ENCODE measurements at places on chromosomes 16 and 17.

DNA sequence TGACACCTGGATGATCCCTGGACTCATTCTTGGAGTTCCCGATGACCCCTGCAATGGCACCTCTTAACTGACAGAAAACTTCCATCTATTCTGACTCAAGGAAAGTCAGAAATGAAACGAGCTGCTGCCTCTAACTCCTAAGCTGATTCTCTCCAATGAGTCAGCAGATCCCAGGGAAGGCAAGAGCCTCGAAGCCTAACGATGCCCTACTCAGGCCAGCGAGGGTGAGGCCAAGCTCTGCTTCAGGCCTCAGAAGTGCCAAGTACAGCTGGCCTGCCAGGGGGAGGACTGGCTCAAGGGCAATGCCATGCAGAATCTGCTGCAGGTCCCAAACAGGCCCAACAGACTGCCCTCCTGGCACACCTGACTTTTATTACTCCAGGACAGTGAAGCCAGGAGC is 36.3 kb downstream of the PLXDC1 start:
- no peak for DNase-seq

GRCh38 chr17:39332092-39332491 is 69.3 kb downstream of the FBXL20 start:
- DNase-seq, result no peak

DNA sequence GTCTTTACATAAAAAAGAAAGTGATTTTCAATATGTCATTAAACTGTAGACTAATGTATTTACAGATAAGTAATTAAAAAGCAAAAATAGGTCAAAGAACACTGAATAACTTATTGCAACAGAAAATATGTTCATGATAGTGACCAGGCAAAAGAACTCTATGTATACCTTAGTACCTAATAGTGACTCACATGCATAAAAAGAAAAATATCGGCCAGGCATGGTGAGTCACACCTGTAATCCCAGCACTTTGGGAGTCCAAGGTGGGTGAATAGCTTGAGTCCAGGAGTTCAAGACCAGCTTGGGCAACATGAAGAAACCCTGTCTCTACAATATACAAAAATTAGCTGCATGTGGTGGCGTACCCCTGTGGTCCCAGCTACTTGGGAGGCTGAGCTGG is 33.0 kb upstream of the TOM1L1 start:
- DNase-seq, result no peak

GRCh38 chr17:1989135-1989534 is 36.0 kb downstream of the RTN4RL1 start:
- DNase-seq, result no peak

DNA sequence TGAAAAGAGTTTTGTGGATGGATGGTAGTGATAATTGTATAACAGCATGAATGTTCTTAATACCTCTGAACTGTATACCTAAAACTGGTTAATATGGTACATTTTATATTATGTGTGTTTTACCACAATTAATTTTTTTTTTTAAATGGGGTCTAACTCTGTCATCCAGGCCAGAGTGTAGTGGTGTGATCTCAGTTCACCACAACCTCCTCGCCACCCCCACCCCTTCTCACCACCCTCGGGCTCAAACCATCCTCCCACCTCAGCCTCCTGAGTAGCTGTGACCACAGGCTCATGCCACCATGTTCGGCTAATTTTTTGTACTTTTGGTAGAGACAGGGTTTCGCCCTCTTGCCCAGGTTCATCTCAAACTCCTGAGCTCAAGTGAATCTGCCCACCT is 123.2 kb downstream of the CDRT15L2 start:
- no peak for DNase-seq

- no peak for DNase-seq
These were observed 511.7 kb downstream of the CDH13 start for GRCh38 chr16:83138512-83138911.

- peak; percentile 56 for DNase-seq
These were observed 30.6 kb upstream of the ETV4 start for GRCh38 chr17:43576563-43577229.

DNA sequence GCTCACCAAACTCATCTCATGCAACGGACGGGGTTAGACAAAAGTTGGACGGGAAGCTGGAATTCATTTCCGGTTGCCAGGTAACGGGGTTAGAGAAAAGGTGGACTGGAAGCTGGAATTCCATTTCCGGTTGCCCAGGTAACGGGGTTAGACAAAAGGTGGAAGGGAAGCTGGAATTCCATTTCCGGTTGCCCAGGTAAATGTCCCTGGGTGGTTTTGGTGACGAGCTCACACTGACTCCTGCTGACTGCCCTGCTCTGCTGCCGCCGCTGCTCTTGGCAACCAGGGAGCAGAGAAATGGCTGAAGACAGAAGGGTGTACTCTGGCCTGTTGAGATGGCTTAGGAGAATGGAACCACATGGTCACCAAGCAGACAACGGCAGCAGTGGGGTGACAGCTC is 170.3 kb upstream of the RPH3AL start:
- DNase-seq, result no peak

GRCh38 chr17:57363998-57364643 is 107.8 kb downstream of the MSI2 start:
- no peak for DNase-seq

All from NCI-H510A treated with DMSO at 0.1 percent for 48 hours (cell line).